A549 (cell line): ENCODE measurements at places on chromosomes 1 and 21. TPM values are rescaled to one million over a fixed set of nuclear protein-coding genes. Genes with fewer than 3 reads are reported as not detected.

The ADAM30 gene
- not detected in 3 replicates for polyA plus RNA-seq

The BARHL2 gene
- not detected in 3 replicates for polyA plus RNA-seq

The AK5 gene
- polyA plus RNA-seq: 5.1 to 8.9 TPM (median 6.1 TPM) in 3 replicates

The UQCRHL gene
- 0.64 to 1.2 TPM (median 0.68 TPM) in 3 replicates for polyA plus RNA-seq

The MAP3K6 gene
- 7.5 to 8.5 TPM (median 8.3 TPM) in 3 replicates for polyA plus RNA-seq

The IER5 gene
- polyA plus RNA-seq: 40.2 to 43.4 TPM (median 40.5 TPM) in 3 replicates

The SYT2 gene
- polyA plus RNA-seq: 0.01 to 0.04 TPM (median 0.03 TPM) in 3 replicates

The TIE1 gene
- not detected in 3 replicates for polyA plus RNA-seq

The A3GALT2 gene
- polyA plus RNA-seq: not detected in 3 replicates
